ENCODE measurements at places on chromosomes 5 and 9.

- no peak for DNase-seq
Measured at GRCh38 chr9:80792726-80793125, 896.6 kb downstream of the TLE1 start.

DNA sequence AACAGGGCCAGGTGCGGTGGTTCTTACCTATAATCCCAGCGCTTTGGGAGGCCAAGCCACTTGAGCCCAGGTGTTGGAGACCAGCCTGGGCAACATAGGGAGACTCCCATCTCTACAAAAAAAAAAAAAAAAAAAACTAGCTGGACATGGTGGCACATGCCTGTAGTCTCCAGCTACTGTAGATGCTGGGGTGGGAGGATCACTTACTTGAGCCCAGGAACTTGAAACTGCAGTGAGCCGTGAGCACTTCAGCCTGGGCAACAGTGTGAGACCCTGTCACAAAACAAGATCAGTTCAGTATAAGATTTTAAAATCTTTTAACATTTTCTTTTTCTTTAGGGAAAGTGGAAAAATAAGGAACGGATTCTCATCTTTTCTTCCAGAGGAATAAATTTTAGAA lies 2.5 kb downstream of the BRIX1 start:
- DNase-seq = no peak

DNA sequence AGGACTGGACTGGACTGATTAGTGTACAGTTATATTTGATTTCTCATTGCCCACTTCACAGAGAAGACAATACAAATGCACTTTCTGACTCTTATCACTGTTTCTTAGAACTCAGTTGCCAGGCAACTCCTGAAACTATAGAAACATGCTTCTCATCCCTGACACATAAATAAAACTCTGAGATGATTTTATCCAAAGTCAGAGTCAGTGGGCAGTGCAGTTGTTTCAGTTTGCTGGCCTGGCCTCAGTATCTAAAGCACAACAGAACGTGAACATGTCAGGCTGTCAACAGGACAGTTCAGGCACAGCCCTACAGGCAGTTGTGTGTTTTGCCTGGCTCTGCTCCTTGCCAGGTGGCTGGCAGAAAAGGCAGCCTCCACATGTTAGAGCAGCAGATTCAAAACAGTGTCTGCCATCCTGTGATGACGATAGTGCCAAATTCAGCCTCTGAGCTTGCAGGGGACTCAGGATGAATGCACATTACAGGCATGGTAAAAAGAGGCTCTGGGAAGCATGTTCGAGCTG lies 65.1 kb upstream of the CCDC152 start:
- DNase-seq = no peak

DNA sequence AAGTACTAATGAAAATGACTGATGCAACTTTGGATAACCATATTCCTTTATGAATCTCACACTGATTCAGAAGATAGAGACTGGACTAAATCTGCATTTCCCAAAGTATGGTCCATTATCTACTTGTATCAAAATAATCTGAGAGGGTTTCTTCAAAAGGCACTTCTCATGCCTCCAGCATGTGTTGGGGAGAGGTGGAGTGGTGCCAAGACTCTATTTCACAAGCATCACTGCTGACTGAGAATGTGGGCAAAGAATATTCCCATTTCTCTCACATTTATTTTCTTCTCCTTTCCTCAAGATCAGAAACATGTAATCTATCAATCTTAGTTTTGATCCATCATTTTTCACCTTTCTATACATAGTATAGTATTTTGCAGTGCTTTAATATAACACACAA lies 135.4 kb downstream of the GABRB2 start:
- no peak for DNase-seq

DNA sequence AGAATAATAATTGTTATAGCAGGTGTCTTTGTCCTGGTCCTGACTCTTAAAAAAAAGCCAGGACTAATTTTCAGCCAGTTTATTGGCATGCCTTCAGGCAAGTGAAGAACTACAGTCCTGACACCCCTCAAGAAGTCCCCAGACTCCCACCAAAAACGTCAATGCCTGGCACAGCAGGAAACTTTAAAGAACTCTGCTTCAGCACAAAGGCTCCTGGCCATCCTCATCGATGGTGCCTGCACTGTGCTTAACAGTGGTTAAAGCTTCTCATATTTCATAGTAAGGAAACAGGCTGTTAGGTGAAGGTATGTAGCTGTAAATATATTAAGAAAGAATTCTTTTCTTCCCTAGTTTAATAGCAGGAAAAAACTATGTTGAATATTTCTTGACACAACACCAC lies 280.1 kb upstream of the PUM3 start:
- DNase-seq = no peak

DNA sequence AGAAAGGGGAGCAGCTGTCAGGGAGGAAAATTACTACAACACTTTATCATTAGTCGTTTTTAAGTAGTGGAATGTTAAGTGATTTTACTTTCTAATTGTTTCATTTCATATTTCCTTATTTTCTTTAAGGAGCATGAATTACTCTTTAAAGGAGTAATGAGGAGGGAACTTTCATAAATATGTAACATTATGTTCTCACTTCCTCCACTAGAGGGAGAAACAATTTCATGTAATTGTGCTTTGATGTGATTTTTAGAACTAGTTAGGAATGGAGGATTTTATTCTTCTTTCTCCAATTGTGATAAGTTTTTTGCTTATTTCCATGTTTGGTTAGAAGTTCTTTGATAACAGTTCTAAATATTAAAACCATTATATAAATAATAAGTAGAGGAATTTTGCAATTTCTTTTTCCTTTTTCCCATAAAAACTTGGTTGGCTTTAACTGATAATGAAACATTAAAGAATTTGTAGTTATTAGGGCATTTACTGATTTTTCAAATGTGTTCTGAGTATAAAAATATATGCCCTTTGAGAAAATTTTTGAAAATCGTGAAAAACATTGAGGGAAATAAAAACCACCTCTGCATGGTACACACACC lies 25.6 kb downstream of the CEP78 start:
- no peak for DNase-seq

- no peak for DNase-seq
Measured at GRCh38 chr9:32533336-32533735, 7.3 kb upstream of the RIGI start.
